ENCODE measurements at places on chromosomes 2 and 18.

DNA sequence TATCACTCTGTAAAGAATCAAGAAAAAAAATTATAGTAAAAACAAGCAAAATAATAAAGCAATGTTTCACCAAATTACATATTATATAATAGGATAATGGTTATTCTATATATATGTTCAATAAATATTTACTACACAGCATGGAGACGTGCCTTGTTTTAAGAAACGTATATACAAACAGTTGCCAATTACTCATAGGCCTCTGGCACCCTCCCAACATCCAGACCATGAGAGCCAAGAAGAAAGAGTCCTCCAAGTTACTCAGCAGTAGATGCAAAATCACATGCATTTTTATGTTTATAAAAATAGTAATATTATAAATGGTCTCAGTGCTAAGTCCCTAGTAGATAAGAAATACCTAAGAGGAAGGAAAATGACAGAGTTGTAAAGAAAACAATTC, 64.8 kb downstream of the REV1 start:
- no peak for DNase-seq

GRCh38 chr18:32036506-32037180, 18.0 kb downstream of the RNF125 start:
- DNase-seq: no peak

- DNase-seq: no peak
Observed at GRCh38 chr18:13791181-13791580, 32.8 kb upstream of the MC5R start.

DNA sequence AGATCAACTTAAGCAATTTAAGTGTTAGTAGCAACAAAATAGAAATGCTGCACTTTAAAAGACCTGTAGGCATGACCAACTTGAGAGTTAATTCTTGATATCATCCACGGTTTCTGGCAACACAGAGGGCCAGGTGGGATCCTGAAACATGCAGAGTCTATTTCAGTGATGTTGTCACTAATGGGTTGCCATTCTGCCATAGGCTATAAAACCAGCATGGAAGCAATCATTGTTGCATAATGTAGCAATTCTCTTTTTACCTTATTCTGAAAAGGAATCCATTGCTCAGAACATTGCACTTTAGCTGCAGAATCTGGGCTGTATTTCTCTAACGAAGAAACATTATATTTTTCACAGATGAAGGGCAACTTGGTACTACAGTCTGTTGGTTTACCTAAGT, 53.9 kb upstream of the CD302 start:
- no peak for DNase-seq

- no peak for DNase-seq
Observed at GRCh38 chr2:168149150-168149974, 98.0 kb downstream of the STK39 start.

DNA sequence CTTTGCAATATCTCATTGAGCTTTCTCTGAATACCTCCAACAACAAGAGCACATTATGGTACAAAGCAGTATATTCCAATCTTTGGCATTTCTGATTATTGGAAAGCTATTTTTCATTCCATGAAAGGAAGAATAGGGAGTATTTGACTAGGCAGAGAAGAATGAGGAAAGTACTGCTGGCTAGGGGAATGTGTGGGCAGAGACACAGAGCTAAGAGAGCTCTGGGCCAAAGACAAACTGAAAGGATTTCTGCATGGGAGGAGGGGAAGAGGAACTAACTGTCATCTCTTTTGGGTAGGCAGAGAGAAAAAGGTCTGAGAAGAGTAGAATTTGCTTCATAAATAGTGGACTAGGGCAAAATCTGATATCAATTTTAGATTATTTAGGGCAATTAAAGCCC, 150.8 kb downstream of the CCDC85A start:
- DNase-seq: no peak

GRCh38 chr2:152047824-152048471, 50.9 kb downstream of the CACNB4 start:
- no peak for DNase-seq

- DNase-seq: no peak
Observed at GRCh38 chr2:157501026-157501425, 57.1 kb upstream of the CYTIP start.

DNA sequence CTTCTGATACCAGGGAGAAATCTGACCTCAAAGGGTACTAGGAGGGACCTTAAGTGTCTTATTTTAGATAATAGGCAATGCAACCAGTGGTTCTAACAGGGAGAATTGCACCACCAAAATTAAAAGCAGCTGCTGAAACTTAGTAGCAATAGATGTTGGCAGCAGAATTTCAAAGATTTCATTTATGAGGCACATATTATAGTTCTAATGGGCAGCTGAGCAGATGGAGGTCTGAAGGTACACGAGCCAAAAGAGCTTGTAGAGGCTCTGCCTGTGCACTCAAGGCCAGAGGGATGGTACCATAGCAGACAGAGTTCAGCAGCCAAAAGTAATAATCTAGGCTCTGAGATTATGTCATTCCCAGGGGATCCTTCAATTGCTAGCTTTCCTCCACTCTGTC, 87.3 kb upstream of the NCKAP5 start:
- no peak for DNase-seq

DNA sequence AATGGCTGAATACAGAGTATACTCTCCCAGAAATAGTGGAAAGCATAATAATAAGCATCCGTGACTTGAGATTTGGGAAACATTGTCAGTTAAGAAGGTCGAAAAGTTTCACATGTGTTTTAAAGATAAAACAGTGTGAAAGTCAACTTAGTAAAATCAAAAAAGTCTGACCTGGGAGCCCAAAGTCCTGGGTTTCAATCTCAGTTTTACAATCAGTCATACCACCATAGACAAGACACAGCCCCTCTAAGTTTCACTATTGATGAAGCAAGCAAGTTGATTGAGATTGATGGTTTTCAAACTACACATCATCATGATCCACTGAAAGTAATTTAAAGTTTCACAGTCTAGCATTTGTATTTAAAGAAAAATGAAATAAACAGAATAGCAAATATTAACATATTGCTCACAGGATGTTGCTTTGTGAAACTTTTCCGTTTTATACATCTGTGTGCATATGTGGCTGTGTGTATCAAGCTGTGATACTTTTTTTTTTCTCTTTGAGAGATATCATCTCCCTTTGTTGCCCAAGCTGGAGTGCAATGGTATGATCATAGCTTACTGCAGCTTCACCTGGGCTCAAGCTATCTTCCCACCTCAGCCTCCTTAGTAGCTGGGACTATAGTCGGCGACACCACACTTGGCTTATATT, 71.1 kb downstream of the PIK3C3 start:
- no peak for DNase-seq

DNA sequence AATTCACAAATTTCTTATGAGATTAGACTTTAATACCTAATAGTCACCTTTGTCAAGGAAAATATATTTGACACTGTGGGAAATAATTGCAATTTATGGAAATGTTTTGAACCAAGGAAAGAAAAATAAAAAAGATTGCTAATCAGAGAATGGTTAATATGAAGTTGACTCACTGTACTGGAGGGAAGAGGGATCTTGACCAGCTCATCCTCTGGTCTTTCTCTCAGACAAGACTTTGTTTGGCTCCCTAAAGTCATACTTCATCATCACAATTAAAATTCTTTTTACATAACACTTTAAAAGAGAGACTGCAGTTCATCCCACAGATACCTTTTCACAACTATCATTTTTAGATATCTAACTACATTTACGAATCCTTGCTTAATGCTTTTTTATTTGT, 538.5 kb upstream of the ZEB2 start:
- DNase-seq: no peak

DNA sequence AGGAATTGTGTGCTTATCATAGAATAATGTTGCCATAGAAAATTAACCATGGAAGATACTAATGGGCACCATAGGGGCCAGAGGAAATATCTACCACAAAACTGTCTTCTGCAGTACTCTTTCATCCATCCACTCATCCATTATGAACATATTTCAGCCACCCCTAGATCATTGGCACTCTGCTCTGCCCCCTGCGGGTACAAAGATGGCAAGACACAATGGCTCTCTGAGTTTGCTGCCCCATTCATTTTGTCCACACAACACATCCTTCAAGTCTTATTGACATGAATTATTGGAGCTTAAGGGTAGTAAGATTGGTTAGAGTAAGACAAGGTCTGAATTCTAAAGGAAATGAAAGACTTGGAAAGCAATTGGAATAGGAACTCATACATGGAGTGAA, 1224.7 kb upstream of the CELF4 start:
- no peak for DNase-seq

DNA sequence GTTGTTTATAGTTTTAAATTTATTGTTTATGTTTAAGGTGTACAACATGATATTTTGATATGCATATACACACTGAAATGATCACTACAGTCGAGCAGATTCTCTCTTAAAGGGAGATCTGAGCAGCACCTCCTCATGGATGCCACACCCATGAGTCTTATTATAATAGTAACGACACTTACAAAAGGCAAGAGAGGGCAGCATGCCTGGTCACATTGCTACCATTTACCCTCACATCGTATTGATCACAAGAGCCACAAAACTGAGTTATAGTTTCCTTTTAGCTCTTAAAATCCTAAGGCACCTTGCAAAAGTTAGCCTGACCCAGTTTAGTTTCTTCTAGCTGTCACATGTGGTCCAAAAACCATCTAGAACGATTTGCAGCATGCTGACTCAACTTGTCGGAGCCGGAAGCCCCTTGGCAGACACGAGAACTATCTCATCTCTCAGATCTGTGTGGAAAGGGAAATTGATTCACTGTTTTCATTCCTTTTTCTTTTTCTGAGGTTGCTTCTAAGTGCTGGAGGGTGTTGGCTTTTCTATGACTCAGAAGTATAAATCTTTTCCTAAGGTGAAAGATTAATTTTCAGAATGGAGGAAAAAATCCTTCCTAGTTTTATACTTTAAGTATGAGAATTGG, 85.3 kb downstream of the CDC42EP3 start:
- DNase-seq: no peak

- DNase-seq: no peak
Observed at GRCh38 chr2:121390082-121390692, 105.2 kb upstream of the TFCP2L1 start.

- DNase-seq: no peak
Observed at GRCh38 chr2:137865954-137866540, 98.2 kb upstream of the HNMT start.

- no peak for DNase-seq
Observed at GRCh38 chr18:40878371-40878770, 1076.7 kb upstream of the PIK3C3 start.

- DNase-seq: no peak
Observed at GRCh38 chr18:37428288-37428974, 137.2 kb downstream of the CELF4 start.

DNA sequence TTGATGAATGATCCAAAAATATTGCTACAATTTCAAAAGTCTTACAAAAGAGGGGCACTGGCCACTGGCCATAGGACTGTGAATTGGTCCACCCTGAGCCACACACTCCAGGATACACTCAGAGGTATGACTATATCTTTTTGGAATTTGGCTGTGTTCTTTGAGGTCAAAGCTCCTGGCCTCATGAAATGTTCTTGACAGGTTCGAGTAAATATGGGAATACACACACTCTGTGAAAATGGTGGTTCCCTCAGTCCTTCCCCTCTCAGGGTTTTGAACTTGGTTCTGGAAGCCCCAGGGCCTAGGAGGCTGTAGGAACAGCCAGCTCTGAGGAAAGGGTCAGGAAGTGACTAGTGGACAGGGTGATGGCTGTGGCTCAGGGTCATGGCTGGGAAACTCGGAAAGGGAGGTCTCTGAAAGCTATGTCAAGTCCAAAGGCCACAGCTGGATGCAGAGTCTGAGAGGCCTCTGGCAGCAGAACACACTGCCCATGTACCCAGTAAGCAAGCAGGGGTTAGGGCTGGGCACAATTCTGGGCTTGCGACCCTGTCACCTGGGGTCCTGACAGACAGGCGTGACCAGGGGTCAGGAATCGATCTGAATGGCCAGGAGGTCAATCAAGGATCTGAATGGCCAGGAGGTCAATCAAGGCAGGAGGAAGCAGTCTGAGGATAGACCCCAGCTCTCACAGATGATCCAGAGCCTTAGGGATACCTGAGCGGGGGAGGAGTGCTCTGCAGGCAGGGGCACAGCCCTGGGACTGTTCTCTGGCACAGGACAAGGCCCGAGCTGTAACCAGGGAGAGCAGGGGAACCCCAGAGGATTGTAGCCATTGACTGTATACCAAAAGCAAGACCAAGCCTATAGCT, 223.4 kb upstream of the SMAD2 start:
- no peak for DNase-seq

DNA sequence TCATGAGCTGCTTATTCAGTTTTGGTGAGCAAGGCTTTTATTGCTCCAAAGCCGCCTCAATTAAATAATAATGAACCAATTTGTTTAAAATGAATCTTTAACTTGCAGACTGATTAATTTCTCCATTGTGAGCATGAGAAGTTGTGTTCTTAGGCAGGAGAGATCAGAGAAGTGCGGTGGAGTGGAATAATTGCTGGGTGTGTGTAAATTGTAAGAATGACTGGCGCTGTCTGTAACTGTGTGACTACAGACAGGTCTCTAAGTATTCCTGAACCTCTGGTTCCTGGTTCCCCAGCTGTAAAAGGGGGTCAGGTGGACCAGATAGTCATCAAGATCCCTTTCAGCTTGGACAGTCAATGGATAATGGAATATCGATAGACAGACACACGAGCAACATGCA, 98.0 kb upstream of the EFEMP1 start:
- no peak for DNase-seq

- DNase-seq: no peak
Observed at GRCh38 chr18:35494251-35495220, 3.2 kb downstream of the INO80C start.

- no peak for DNase-seq
Observed at GRCh38 chr2:118672571-118673158, 174.8 kb downstream of the EN1 start.

- peak; percentile 82 for DNase-seq
Observed at GRCh38 chr2:17518212-17519154, at the start of gene RAD51AP2. RAD51AP2 (minus strand) TSS chr2:17518440; CDS start chr2:17518415, 25 bp downstream.

DNA sequence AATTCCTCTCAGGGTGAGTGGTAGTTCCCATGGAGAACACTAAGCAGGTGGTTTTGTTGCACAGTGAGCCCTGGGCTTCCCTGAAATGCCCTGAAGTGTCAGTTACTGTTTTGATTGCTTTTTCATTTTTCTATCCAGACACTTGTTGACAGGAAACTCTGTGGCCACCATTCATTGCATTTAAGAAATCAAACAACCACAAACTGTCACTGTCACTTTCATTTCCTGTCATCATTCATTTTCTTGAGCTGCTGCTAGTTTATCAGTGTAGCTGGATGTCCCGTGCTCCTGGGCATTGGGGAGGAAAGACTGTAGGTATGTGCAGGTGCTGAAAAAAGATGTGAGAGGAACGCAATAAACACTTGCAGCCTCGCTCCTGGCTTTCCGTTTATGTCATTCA, 891.6 kb upstream of the ZEB2 start:
- no peak for DNase-seq

GRCh38 chr2:36355890-36356297, 316 bp downstream of the CRIM1 start:
- DNase-seq: no peak
